ENCODE measurements at places on chromosomes 5 and 9.

GRCh38 chr5:77176429-77176828, 34.1 kb upstream of the PDE8B start:
- DNase-seq: no peak

DNA sequence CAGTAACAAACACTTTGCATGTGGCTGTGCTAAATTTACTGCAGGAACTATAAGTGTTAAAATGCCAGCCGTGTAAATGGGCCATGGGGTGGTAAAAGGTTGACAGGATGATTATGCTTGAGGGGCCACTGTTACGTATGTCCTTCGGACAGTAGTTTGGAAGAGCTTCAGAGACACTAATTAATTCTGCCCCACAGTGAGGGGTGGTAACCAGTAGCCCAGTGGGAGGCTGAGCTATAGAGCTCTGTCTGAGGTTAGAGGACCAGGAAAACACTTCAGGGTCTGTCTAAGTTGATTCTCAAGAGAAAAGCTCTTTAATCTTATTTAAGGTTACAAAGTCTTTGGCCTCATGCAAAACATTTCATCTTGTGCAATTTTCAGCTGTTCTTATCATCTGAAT, 176.6 kb downstream of the DMRTA1 start:
- DNase-seq: no peak

GRCh38 chr9:86097510-86098224, 1.7 kb downstream of the GOLM1 start:
- no peak for DNase-seq

- DNase-seq: no peak
Observed at GRCh38 chr9:25322142-25322541, 356.1 kb downstream of the TUSC1 start.

- no peak for DNase-seq
Observed at GRCh38 chr9:69867081-69867814, 46.6 kb downstream of the CFAP95 start.

Data from NB4 (cell line).